ENCODE measurements at places on chromosomes 7 and 10. TPM values are rescaled to one million over a fixed set of nuclear protein-coding genes. Genes with fewer than 3 reads are reported as not detected.

DNA sequence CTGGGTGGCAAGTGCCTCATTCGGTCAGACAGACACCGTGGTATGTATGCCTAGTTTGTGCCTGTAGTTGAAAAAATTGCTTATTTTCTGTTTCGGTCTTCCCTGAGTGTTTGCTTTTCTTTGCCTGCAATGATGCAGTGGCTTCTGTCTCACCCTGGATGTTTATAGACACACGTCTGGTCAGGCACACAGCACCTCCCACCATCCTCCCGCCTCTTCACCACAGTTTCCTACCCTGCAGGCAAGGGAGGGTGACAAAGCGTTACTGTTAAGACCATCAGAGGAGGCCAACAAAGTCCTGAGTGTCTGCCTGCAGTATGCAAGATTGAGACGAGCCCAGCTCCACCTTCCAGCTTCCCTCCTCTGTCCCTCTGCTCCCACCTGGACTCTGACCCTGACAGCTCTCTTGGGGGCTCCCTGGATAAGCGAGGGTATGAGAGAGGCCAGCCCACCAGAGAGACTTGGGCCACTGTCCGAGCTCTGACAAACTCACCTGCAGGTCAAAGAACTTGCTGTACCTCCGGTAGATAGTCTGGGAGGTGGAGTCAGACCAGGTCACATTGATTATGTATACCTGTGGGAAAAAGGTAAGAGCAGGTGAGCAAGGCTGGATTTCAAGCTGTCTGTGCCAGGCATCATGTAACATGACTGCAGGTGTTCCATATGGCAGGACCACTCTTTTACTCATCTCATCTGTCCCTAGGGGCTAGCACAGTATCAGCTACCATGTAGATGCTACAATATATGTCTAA lies 54.4 kb downstream of the SH3PXD2A start:
- DNase-seq: peak; percentile 60

- DNase-seq: no peak
These were observed 5.3 kb downstream of the CALU start for GRCh38 chr7:128744366-128744905.

GRCh38 chr7:21778953-21779352 lies 166.7 kb downstream of the CDCA7L start:
- DNase-seq: no peak

DNA sequence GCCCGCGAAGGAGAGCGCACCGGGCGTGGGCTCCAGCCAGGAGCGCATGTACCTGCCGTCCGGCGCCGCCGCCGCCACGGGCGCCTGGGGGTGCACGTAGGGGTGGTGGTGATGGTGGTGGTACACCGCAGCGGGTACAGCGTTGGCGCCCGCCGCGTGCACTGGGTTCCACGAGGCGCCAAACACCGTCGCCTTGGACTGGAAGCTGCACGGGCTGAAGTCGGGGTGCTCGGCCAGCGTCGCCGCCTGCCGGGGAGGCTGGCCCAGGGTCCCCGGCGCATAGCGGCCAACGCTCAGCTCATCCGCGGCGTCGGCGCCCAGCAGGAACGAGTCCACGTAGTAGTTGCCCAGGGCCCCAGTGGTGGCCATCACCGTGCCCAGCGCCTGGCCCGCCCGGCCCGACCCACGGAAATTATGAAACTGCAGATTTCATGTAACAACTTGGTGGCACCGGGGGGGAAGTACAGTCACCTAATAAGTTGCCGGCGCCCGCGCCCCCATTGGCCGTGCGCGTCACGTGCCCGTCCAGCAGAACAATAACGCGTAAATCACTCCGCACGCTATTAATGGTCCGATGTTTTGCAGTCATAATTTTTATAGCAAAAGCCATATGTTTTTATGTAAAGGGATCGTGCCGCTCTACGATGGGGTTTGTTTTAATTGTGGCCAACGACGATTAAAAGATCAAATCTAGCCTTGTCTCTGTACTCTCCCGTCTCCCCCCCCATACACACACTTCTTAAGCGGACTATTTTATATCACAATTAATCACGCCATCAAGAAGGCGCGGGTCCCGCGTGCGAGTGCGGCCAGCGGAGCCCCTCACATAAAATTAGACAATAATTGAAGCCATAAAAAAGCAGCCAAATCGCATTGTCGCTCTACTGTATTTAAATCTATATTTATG lies at the start of gene HOXA9:
Gene HOXA9, minus strand, starts transcription at position 449 of the 907 bp plus-strand sequence. Its CDS starts 80 bp downstream, at position 369.
- no peak for DNase-seq

GRCh38 chr10:71285180-71285545 lies 33.9 kb upstream of the SLC29A3 start:
- DNase-seq: peak; percentile 58

- no peak for DNase-seq
These were observed 28.6 kb downstream of the PON3 start for GRCh38 chr7:95367606-95368005.

DNA sequence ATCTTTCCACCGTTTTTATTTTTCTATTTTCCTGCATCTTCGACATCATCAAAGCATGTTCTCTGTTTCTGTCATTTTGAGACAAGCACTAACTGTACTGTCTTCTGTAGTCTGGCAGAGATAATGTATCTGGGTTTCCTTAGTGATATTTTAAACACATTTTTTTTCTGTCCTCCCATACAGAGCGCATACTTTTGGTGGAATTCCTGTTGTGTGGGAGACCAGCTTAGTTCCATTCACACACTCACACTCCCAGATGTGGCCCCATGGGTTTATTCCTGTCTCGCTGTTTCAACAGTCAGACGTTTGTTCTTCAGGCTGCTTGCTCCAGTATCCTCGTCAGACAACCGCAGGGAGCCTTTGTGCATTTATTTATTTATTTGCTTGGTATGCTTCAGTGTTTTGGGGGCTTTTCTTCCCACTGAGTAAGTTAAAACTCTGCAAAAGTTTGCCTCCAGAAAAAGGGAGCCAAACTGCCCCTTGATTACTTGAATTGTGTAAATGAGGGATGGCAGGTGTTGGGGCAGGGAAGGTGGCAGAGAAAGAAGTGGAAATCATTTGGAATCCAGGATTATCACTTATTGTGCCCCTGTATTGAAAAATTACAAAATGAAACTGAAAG lies 456.8 kb upstream of the KLF6 start:
- DNase-seq: no peak

ABLIM1 gene
- 120 TPM for total RNA-seq

HYAL4 gene
- total RNA-seq: not detected

RBP3 gene
- not detected for total RNA-seq

VKORC1L1 gene
- 31.4 TPM for total RNA-seq

CHST3 gene
- 52.3 TPM for total RNA-seq

All from dorsolateral prefrontal cortex (tissue), 122 donors.